HT1080 (cell line): ENCODE measurements at places on chromosomes 1 and 21. TPM values are rescaled to one million over a fixed set of nuclear protein-coding genes. Genes with fewer than 3 reads are reported as not detected.

RIPPLY3 gene
- not detected in 2 replicates for total RNA-seq

ATXN7L2 gene
- 10.2 and 11.1 TPM in 2 replicates for total RNA-seq

KRTAP20-1 gene
- not detected in 2 replicates for total RNA-seq

GJB4 gene
- not detected in 2 replicates for total RNA-seq

AHDC1 gene
- 9.4 and 10.3 TPM in 2 replicates for total RNA-seq

KHDC4 gene
- total RNA-seq: 31.2 and 36.2 TPM in 2 replicates

KRTAP7-1 gene
- not detected in 2 replicates for total RNA-seq

KPNA6 gene
- total RNA-seq: 35.7 and 40.0 TPM in 2 replicates

MYBPH gene
- not detected in 2 replicates for total RNA-seq

CDK18 gene
- 0.87 and 1.7 TPM in 2 replicates for total RNA-seq

ALDH4A1 gene
- total RNA-seq: 2.5 and 6.2 TPM in 2 replicates

CATSPERE gene
- 0.10 TPM in 1 of 2 replicates, not detected in the other for total RNA-seq

C8A gene
- not detected in 2 replicates for total RNA-seq

MIXL1 gene
- total RNA-seq: not detected in 2 replicates

PLEKHA6 gene
- total RNA-seq: 0.19 and 0.33 TPM in 2 replicates

CFHR5 gene
- not detected in 2 replicates for total RNA-seq

PRAMEF9 gene
- total RNA-seq: not detected in 2 replicates

RIPK4 gene
- 0.20 and 0.31 TPM in 2 replicates for total RNA-seq

HEYL gene
- total RNA-seq: not detected in 2 replicates

AIRE gene
- not detected in 2 replicates for total RNA-seq

NBPF3 gene
- total RNA-seq: 12.3 and 13.2 TPM in 2 replicates

RXFP4 gene
- total RNA-seq: 0.55 TPM in 1 of 2 replicates, not detected in the other

OR2L5 gene
- not detected in 2 replicates for total RNA-seq

WDR47 gene
- total RNA-seq: 9.2 and 16.6 TPM in 2 replicates

AADACL4 gene
- not detected in 2 replicates for total RNA-seq

SLAMF7 gene
- 4.2 and 9.8 TPM in 2 replicates for total RNA-seq

LRRN2 gene
- 0.06 and 0.07 TPM in 2 replicates for total RNA-seq

B3GALT2 gene
- not detected in 2 replicates for total RNA-seq
